ENCODE measurements at places on chromosomes 3 and 15.

DNA sequence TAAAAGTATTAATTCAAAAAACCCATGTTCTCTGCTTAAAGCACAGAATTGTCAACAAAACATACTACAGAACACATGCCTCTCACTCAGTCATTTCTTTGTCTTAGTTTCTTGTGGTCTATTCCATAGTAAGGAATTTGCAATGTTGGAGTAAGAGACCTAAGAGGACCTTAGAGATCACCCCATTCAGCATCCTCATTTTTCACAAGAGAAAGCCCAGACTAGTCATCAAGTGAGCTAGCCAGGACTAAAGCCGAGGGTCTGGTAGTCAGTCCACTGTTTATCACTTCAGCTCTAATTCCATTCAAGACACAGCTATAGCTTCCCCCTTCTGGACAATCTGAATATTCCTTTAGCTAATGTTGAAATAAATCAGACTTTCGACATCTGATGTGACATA lies 601.1 kb downstream of the FHIT start:
- DNase-seq, result no peak

GRCh38 chr3:195255571-195256501 lies 15.1 kb downstream of the XXYLT1 start:
- DNase-seq, result no peak

- no peak for DNase-seq
Measured at GRCh38 chr3:124360155-124360554, 368.2 kb upstream of the ROPN1 start.

- DNase-seq, result peak; percentile 84
Measured at GRCh38 chr3:12796171-12797123, at the start of gene CAND2. Gene CAND2, plus strand, starts transcription at chr3:12796680. Its CDS starts 41 bp downstream, at chr3:12796721.

- no peak for DNase-seq
Measured at GRCh38 chr3:175977968-175978752, 1119.0 kb downstream of the NAALADL2 start.

GRCh38 chr15:49751191-49751590 lies 130.3 kb downstream of the DTWD1 start:
- DNase-seq, result no peak

DNA sequence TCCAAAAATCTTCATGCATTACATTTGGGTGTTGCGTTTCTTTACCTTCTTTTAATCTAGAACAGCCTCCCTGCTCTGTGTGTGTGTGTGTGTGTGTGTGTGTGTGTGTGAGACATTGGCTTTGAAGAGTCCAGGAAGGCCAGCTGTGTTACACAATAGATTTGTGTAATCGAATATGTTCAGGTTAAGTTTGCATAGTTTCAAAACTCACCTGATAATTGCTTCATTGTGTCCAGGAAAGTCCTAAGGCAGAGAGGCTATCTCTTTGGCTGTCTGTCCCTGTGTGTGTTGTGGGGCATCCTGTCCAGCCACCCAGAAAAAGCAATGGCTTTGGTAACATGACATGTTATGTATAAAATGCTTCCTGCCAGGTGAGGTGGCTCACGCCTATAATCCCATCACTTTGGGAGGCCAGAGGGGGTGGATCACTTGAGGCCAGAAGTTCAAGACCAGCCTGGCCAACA lies 37.5 kb downstream of the ZNF710 start:
- DNase-seq, result no peak

DNA sequence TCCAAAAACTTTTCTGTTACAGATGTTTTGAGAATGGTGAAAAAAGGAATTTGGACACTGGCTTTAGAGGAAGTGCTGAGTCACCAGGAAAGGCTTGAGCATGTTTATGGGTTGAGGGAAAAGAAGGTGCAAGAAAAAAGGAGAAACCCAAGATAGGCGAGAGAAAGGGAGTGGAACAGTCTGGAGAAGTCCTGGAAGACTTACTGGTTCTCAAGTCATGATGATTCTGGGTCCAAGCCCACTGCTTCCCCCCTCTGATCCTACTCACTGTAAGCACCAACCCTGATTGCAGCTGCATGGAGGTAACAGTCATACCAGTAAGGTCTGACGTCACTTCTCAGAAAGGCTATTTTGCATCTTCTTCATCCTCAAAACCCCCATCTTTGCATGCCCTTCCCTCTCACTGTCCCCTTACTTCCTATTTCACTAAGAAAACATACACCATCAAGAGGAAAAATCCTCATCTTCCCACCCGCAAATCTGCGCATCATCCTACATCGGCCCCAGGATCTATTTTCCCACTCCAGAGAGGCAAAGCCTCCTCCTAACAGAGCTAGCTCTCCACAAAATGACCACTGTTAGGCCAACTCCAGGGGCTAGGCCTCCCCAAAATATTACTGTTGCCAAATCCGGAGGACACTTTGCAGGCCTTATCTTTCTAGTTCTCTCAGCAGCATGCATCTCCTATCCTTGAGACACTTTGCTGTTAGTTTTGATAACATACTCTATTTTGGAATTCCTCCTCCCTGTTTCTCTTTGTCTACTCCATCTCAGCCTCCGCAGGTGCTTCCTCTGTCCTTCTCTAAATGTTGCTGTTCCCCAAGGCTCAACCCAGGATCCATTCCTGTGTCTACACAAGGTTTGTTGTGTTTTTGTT lies 3.2 kb upstream of the ATP13A3 start:
- DNase-seq, result no peak

GRCh38 chr3:134325061-134325705 lies 49.1 kb downstream of the AMOTL2 start:
- no peak for DNase-seq

DNA sequence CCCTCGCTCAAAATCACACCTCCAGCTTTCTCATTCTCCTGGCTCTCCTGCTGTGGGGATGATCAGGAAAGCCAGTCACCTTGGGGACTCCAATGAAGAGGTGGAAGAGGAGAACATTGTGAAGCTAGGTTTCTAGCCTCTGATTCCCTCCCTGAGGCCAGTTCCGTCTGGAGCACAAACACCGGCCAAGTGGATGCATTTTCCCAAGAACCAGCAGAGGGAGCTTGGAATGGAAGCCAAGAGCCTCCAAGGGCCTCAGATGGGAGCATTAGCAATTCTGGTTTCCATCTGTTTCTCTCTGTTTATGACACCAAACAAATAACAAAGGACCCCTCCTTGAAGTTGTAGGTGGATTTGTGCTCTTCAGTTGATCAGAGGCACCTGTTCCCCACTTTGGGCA lies 40.6 kb upstream of the NMNAT3 start:
- DNase-seq, result peak; percentile 74

GRCh38 chr3:113212150-113212843 lies 940 bp downstream of the BOC start:
- peak; percentile 45 for DNase-seq

DNA sequence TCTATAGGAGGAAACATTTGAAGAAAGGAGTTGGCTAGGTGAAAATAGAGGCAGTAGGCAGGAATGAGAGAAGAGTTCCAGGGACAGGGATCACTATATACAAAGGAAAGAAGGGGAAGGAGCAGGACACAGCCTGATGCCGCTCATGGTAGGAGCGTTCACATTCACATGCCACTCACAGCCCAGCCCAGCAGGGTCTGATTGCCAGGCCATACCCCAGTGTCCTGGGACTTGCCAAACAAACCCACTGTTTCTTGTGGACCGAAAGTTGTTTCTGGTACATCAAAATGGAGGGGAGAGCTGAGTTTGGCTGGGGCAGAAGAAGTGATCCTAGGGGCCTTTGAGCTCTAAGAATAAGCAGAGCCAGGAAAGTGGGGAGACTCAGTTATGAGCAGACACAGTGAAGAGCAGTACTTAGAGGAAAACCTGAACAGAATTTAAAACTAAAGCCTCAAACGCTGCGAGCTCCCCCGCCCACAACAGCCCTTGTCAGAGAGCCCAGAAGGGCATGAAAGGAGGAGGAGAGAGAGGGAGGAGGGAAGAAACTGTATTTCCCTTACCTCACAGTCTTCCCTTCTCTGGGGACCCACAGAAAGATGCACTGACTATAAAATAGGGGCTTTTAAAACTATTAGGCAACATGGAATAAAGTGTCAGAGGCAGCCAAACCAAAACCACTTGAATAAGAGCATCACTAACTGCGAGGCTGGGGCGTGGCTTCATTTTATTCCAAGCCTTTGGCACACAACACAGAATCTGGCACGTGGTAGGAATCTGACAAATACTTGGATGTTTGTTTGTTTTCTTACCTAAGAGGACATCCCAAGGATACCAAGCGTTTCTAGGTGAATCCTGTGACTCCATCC lies 129.0 kb downstream of the RPL22L1 start:
- peak; percentile 72 for DNase-seq

- no peak for DNase-seq
Measured at GRCh38 chr3:60178931-60179653, 1072.2 kb downstream of the FHIT start.

DNA sequence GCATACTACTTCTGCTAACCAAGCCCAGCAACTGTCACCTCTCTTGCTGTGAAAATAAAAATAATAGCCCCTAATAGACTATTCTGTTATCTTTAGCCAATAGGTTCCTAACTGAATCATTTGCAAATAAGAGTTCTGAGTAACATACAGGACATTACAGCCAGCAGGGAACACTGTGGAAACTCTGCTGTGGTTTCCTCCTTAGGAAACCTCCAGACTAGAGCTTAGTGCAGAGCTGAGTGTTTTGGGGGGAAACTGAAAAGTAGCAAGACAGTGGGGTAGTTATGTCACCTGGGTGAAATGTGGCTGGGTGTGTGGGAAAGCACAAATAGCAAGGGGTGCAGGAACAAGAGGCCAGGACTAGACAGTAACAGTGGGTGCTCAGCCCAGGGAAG lies 32.4 kb downstream of the DZIP1L start:
- no peak for DNase-seq

GRCh38 chr3:132001036-132001435 lies 33.8 kb downstream of the CPNE4 start:
- no peak for DNase-seq

DNA sequence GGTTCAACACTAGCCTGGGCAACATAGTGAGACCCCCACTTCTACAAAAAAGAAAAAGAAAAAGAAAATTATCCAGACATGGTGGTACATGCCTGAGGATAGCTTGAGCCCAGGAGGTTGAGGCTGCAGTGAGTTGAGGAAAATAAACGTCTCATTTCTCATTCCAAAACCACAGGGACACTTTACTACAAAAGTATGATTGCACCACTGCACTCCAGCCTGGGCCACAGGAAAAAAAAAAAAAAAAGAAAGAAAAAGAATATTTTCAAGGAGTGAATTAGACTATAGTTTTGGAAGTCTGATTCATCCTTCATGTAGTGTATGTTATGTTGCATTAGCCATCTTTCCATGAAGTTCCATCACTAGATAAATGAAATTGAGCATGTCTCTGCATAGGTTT lies 149.5 kb upstream of the THBS1 start:
- DNase-seq, result no peak

GRCh38 chr3:14829811-14830210 lies 11.0 kb downstream of the FGD5 start:
- no peak for DNase-seq

GRCh38 chr3:122305818-122306621 lies 19.0 kb upstream of the CSTA start:
- no peak for DNase-seq

GRCh38 chr3:105837143-105837740 lies 31.6 kb downstream of the CBLB start:
- no peak for DNase-seq

- DNase-seq, result peak; percentile 69
Measured at GRCh38 chr15:31197497-31198414, 96.2 kb upstream of the TRPM1 start.

DNA sequence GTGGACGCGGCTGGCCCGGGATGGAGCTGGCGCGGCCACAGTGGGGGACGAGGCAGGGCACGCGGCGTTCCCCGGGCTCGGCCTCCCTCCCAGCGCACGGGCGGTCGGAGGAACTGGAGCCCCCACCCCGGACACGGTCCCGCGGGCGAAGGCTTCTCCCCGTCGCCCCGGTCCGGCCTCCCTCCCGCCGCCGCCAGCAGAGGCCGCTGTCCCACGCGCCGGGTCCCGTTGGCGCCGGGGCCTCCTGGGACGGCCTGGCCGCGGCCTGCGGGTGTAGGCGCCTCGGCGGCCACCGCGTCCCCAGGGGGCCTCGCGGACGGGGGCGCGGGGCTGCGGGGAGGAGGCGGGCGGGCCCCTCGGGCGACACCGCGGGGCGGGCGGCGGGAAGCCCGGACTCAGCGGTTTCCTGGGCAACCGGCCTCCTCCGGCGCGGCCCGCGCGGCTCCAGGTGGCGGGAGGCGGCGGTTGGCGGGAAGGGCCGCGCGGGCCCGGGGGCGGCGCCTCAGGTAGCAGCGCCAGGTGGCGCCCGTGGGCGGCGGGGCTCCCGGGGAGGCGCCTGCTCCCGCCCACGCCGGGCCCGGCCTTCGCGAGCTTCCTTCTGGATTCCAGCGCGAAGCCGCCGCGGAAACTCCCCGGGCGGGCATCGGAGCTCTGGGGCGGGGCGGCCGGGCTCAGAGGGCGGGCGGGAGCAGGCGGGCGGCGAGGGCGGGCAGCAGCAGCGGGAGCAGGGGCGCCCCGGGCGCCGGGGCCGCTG lies 26.7 kb downstream of the MELTF start:
- peak; percentile 60 for DNase-seq

DNA sequence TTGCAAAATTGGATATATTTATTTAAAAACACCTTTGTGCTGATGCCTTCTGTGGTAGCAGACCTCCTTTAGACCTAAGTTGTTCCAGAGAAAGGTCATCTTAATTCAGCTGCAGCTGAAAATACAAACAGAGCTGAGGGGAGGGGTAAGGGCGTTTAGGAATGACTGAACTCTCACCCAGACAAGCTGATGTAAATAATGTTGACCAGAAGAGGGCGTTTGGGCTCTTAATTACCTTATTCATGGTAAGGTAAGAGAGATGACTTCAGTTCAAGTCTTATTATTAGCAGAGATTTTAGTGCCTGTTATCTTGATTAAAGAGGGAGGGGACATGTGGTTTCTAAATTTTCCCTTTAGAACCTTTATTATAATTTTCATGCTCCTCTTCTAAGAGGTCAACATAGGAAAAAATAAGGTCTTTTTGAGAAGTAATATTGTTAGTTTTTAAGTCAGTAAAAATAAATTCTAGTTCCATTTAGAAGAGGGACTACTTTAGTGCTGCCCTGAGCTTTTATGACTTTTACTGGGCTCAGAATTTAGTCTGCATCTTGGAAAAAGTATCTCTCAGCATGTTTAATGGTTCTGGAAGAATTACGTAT lies 46.3 kb downstream of the GPR171 start:
- no peak for DNase-seq

DNA sequence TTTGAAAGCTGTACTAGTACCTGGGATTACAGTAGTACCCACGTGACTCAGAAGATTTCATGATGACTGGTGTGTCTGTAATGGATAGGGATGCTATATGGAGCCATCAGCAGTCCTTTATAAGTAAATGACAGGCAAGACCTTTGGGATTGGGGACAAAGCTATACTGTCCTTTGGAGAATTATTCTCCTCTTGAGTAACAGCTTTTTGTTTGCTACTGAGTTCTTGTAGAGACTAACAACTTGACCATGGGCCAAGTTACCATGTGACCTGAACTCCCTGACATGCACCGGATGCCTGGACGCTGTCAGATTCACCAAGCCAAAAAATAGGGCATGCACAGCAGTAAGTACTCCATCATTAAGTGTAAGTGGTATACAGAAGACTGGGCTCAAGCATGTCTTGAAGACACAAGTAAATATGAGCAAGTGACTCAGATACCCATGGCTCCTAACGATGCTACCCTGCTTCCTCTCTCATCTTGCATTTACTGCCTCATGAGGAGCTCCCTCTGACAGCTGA lies 12.9 kb downstream of the SEC11A start:
- peak; percentile 73 for DNase-seq

GRCh38 chr15:91940496-91941381 lies 87.2 kb downstream of the SLCO3A1 start:
- DNase-seq, result no peak

GRCh38 chr15:78023865-78024518 lies 53.5 kb downstream of the TBC1D2B start:
- peak; percentile 52 for DNase-seq
